Gastroesophageal sphincter (tissue), 4 donors: ENCODE measurements at places on chromosomes 16 and 17. TPM values are rescaled to one million over a fixed set of nuclear protein-coding genes. Genes with fewer than 3 reads are reported as not detected.

Gene C16orf92
- not detected for total RNA-seq

Gene EFCAB13
- total RNA-seq = 7.0 TPM

Gene TACO1
- total RNA-seq = 12.3 TPM

Gene SOX15
- total RNA-seq = 6.1 TPM

Gene SNAI3
- total RNA-seq = 1.7 TPM

Gene GSG1L
- total RNA-seq = not detected

Gene HCRT
- total RNA-seq = not detected

Gene EPOP
- 3.5 TPM for total RNA-seq

GRCh38 chr16:11169641-11170040, 86.4 kb downstream of the SOCS1 start:
- no peak for ATAC-seq
- H3K27me3 ChIP-seq = no peaks in the 10 kb centered on the region
- H3K27ac ChIP-seq = no peak overlapping the region
- peaks cover 54% of the 10 kb centered on the region for H3K36me3 ChIP-seq
- H3K4me1 ChIP-seq = no peaks in the 10 kb centered on the region

GRCh38 chr16:88846088-88846487, 10.7 kb downstream of the GALNS start:
- peaks cover 67% of the 10 kb centered on the region for H3K36me3 ChIP-seq
- no peak for ATAC-seq
- H3K27ac ChIP-seq = no peak overlapping the region
- no peaks in the 10 kb centered on the region for H3K27me3 ChIP-seq
- H3K4me1 ChIP-seq = no peaks in the 10 kb centered on the region
- H3K4me3 ChIP-seq = no peak overlapping the region

GRCh38 chr16:8619671-8620370, 1.7 kb upstream of the METTL22 start:
- H3K27me3 ChIP-seq = peaks cover 24% of the 10 kb centered on the region
- H3K4me1 ChIP-seq = peaks cover 4% of the 10 kb centered on the region
- no peak overlapping the region for H3K4me3 ChIP-seq
- H3K36me3 ChIP-seq = peaks cover 12% of the 10 kb centered on the region
- ATAC-seq = no peak

DNA sequence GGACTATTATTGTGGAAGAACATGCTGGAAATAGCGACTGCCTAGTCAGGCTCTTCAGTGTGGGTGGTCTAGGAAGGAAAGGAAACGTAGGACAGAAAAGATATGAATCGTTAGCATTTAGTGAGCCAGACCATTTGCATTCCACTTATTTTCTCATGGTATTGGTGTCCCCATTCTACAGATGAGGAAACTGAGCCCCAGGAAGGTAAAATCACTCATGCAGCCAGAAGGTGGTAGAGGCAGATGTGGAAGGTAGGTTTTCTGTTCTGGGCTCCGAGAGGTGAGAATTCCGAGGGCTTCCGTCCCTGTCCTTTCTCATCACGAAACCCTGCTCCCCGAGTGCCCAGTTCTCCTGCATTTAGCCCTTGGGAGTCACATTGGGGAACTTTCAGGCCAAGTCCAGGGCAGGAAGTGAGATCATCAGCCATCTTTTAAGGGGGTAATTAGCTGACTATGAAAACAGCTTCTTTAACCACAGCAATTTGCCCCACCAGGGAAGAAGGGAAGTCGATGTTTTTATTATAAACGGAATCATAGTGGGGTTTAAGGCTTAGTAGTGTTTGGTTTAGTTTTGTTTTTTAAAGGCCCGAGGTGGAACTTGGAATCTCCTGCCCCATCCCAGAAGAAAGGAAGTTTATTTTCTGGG, 110.7 kb upstream of the IRX3 start:
- H3K27me3 ChIP-seq = peaks cover 5% of the 10 kb centered on the region
- no peaks in the 10 kb centered on the region for H3K36me3 ChIP-seq
- no peak overlapping the region for H3K27ac ChIP-seq
- no peak for ATAC-seq
- H3K4me1 ChIP-seq = no peaks in the 10 kb centered on the region
- no peak overlapping the region for H3K4me3 ChIP-seq
